NCI-H1930 (cell line): ENCODE measurements at places on chromosomes 4 and X.

DNA sequence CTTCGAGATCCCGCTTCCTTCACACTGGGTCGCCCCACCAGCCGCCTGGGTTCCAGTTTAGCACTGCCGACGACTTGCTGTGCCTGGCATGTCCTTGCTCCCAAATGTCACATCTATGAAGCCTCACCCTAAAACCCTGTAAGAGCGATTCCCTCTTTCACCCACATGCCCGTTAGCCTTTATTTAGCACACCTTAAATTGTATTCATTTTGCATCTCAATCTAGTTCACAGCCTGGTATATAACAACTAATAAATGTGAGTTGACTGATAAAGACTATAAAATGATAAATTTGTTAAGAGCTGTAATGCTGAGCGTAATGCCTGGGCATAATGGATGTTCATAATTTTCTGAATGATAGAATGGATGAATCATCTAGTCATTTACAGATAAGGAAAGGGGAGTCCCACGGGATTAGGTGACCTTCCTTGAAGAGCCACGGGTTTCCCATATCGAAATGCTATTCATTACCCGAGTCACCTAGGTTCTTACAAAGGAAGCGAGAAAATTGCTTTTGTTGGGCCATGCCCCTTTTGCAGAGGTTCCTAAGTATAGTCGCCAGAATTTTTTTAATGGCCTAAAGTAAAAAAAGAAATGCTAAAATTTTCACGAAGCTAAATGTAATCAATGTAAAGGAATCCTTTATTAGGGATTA, 1.1 kb upstream of the AP1S2 start:
- DNase-seq = no peak

DNA sequence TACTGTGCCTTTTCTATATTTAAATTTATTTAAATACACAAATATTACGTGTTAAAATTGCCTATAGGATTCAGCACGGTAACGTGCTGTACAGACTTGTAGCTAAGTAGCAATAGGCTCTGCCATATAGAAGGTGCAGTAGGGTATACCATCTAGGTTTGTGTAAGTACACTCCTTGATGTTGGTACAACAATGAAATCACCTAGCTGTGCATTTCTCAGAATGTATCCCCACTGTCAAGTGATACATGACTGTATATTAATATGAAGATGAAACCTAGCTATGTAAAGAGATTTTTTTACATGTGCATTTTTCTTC, 431.2 kb downstream of the KCTD8 start:
- no peak for DNase-seq

GRCh38 chr4:39970671-39971640, 6.8 kb downstream of the PDS5A start:
- no peak for DNase-seq

- no peak for DNase-seq
Measured at GRCh38 chrX:21802839-21803238, 36.6 kb upstream of the MBTPS2 start.

DNA sequence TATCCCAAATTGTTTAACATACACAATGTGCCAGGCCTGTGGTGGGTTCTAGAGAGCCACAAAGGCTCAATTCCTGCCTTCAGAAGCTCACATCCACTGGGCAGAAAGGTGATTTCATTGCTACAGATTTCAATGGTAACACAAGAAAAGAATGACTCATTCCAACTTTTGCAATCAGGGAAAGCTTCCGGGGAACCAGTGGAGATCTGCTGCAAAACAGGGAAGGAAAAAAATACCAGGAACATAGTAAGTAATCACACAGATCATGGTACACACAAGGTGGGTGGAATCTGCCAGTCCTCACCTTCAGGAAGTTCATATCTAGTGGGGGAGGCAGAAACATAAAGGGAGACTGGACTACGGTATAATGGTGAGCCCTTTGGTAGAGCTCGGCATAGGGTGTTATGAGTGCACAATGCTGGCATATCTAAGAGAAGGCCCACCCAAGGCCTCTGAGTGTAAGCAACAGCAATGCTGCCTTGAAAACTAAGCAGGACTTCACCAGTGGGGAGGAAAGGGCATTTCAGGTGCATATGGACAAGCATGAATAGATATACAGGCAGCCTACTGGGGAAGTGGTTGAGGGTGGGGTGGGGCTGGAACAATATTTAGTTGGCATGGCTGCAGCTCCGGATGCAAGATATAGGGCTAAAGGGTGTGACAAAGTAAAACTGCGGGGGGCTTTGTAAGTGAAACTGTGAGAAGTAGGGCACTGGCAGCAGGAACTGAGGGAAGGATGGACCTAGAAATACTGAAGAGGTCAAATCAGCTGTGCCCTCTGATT, 24.2 kb downstream of the GPRIN3 start:
- no peak for DNase-seq

- no peak for DNase-seq
Measured at GRCh38 chr4:64497491-64497890, 88.2 kb upstream of the TECRL start.

DNA sequence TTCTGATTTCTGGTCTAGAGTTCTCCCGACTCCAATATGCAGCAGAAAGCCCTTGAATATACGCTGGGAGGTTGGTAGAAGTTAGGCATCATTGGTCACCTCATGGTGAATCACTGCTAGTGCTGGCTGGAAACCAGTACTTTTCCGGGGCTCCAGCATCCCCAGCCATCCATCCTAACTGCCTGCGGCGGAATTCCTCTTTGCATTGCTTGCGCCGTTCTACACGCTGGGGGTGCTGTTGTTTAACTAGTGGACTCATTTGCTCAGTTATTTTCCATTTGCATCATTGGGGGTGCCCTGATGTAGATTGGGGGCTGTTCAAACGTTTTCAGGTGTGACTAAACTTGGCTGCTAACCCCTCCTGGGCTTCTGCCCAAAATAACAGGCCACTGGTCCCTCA, 23.3 kb upstream of the GPR50 start:
- DNase-seq = no peak

GRCh38 chr4:164799410-164799809, 45.5 kb downstream of the SMIM31 start:
- no peak for DNase-seq

DNA sequence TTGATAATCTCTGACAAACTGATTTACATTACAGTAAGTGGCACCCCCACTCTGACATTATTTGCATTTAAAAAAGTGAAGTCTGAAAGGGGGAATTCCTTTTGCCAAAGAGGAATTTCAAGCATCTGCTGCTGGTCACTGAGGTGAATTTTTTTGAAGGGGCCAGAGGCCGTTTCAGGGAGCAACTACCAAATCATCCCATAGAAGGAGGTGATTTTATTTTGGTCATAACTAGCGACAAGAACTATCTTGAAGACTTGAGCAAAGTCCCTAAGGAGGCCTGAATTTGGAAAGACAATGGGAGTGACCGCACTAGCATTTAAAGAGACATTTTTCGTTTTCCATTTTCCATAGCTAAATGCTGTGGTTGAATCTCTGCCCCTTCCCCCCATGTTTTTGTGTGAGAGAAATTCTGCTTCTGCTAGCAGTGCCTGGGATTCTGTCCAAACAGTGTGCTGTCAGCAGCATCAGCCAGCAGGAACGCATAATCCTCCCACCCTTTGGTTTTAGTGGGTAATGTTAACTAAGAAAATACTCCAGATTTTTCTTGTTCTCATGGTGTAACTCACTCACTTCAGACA, 110.1 kb upstream of the MED14 start:
- no peak for DNase-seq

GRCh38 chr4:96993560-96993959, 1149.7 kb downstream of the STPG2 start:
- DNase-seq = no peak

GRCh38 chr4:24807611-24808010, 12.2 kb downstream of the SOD3 start:
- DNase-seq = no peak

- no peak for DNase-seq
Measured at GRCh38 chrX:127085939-127086338, 266.4 kb downstream of the PRR32 start.

GRCh38 chr4:111028795-111029194, 405.9 kb upstream of the PITX2 start:
- no peak for DNase-seq

DNA sequence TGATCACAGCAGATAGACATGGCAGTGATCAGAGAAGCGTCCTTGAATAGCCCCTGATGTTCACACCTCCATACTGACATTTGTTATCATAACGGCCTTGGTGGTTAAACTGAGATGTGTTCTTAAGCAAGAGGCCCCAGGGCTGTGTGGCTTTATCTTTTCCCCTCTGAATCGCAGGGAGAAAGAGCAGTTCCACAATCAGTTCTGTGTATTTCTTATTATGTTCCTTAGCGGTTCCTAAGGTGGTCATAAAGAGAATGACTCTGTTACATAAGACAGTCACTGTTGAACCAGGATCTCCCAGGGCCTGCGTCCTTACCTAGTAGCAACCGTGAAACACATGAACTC, 52.8 kb upstream of the CBR4 start:
- no peak for DNase-seq

DNA sequence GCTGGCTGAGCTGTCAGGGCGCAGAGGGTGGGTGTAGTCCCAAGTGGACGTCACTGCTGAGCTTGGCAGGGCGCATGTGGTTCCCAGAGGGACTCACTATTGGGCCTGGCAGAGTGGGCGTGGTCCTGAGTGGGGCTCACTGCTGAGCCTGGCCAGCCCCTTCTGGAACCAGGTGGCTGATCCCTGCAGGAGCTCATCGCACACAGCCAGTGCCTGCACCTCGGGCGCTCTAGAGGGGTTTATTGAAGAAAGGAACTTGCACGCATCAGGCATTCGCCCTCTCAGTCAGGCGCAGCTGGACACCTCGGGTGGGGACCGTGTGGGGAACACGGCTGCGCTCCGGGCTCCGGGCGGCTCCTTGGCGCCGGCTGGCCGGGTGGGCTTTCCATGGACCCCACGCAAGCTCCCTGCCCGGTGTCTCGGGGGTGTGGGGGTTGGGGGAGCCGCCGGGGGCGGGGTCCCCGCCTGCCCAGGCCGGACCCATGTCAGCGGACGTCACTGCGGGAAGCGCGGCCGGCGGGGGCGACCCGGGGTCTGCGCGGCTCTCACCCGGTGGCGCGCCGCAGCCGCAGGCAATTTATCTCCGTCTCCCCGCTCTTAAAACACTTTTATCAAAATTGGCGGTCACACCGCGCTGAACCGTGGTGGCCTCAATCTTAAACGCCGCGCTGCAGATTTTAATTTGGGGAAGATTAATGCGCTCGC, 65.4 kb upstream of the NKX1-1 start:
- no peak for DNase-seq

DNA sequence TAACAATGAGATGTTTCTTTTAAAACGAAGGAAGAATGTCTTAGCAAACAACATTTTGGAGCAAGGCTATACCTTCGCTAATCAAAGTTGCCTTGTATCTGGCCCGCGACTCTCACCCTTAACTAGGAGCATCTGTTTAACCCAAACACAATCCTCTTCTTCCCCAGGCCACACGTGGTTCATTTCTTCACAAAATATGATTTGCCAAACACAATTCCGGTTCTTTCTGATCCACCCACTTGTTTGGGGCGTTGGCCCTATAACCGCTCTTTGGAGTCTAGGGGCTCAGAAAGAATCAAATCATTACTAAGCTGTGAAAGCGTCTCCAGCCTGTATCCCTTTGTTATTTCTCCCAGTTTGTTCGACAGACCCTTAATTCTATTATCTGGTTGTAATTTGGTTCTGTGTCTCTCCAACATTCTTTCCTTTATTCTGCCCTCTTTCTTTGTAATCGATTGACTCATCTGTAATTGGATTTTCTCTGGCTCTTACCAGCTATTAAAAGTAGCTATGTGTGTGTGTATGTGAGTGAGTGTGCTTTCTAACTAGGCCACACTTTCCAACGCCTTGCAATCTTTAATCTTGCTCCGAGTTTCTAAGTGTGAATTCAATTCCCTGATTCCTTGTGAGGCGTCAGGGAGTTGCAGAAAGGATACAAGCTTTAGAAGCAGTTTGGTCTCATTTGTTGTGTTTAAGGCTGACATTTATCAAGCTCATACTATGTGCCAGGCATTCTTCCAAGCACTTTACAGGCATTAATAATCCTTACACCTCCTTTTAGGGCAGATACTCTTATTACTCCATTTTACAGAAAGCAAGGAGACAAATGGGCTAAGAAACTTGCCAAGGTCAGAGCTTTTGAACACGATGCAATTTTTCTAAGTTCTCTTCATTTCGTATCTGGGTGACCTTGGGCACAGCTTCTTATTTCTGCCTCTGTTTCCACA, 138.6 kb upstream of the CPEB2 start:
- DNase-seq = no peak

- DNase-seq = no peak
Measured at GRCh38 chr4:15968551-15969300, 5.8 kb upstream of the FGFBP2 start.

DNA sequence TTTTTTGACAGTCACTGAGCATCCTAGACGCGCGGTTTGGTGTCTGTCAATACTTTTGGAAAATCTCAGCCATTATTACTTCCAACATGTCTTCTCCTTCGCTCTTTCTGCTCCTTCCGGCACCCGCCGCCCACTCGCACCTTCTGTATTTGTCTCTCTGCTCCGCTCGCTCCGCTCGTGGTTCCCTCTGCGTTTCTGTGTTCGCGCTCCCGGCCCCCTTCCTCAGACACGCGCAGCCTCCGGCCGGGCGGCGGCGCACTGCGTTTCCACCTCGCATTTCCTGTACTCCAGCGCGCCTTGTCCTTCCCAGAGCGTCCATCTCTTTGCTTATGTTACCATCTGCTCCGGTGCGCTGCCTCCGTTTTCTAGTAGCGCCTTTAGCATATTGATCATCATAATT, 21.1 kb downstream of the PDE6B start:
- DNase-seq = no peak

DNA sequence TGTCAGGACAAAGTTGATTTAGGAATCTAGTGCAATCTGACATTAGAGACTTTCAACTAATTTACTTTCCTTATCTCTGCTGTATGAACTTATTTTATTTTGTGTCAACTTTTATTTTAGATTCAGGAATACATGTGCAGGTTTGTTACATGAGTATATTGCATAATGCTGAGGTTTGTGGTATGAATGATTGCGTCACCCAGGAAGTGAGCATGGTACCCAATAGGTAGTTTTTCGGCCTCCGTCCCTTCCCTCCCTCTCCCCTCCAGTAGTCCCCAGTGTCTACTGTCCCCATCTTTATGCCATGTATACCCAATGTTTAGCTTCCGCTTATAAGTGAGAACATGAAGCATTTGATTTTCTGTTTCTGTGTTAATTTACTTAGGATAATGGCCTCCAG, 68.7 kb upstream of the TEX13D start:
- no peak for DNase-seq

DNA sequence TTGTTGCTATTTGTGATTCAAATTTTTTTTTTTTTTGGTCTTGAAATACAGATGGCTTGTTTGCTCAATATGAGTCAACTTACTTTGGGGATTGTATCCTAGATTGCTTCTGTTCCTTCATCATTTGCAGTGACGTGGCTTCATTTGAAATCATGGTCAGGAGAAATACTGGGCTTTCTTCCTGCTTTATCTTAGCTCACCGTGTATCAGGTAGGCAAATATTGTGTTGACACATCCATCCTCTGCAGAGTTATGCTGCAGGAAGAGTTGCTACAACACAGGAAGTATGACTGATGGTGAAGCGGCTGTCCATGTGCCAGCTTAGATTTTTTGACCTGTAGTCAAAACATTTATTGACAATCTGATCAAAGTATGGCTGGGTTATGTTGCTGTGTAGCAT, 232.2 kb downstream of the C4orf33 start:
- DNase-seq = no peak
